ENCODE measurements at places on chromosomes 1 and 21.
A peak's percentile ranks its signal among the peaks of the same experiment; 100 is the strongest.

- DNase-seq: no peak
Measured at GRCh38 chr1:108109295-108109973, 90.7 kb downstream of the SLC25A24 start.

DNA sequence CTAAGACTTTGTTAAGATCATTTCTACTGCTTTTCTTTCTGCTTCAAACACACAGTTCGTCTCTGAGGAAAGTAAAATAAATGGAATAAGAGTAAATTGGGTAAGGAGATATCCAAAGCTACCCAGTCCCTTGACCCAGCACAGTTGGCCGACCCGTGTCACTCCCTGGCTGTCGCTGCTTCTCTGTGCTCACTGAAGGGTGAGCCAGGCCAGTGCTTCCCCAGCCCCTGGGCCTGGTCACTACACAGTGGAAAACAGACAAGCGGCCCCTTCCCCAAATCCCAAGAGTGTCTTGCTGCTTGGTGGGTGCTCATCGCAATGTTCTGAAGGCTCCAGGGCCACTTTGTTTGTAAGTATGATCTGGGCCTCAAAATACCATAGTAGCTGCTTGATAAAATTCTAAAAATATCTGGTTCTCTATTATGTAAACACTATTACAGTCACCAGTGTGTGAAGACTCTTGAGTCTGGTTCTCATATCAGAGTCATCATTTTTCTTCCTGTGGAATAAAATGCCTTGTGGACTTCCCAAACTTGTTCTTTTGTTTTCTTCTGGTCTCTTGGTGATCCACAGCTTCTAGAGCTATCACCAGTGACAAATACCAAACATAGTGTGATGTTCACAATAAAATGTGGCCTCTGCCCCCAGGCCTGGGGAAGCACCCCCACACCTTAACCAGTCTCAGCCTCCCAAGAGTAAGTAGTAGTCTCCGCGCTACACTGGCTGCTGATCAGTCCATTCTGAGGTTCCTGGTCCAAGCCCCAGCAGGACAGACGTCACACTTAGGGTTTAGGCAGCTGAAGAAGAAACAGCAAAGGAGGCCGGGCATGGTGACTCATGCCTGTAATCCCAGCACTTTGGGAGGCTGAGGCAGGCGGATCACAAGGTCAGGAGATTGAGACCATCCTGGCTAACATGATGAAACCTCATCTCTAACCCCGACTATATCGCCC, 106.2 kb downstream of the DHRS3 start:
- peak; percentile 21 for DNase-seq

- DNase-seq: no peak
Measured at GRCh38 chr1:160077486-160077885, 3.9 kb upstream of the KCNJ9 start.

GRCh38 chr1:47876587-47876963, 120.6 kb downstream of the TRABD2B start:
- DNase-seq: no peak

GRCh38 chr1:211761400-211761799, 69.2 kb downstream of the LPGAT1 start:
- DNase-seq: no peak

- peak; percentile 80 for DNase-seq
Measured at GRCh38 chr1:37509181-37509580, 5.4 kb downstream of the MEAF6 start.

GRCh38 chr1:45009956-45010854, 919 bp downstream of the HECTD3 start:
- peak; percentile 41 for DNase-seq

DNA sequence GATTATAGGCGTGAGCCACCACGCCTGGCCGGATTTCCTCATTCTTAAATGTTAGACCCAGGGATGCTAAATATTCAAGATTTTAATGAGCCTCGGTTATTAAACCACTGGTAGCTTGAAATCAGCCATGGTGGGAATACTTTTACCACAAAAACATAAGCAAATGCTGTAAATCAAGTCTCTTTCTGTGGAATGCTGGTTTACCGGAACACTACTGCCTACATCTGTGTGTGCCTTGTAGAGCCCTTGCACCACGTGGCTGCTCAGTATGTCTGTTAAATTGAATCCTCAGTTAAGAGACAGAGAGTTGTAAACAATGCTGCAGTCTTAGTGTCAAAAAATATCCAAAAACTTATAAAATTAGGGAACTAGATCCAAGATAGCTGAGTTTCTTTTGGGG, 26.8 kb upstream of the CNN3 start:
- DNase-seq: no peak

- peak; percentile 95 for DNase-seq
Measured at GRCh38 chr1:96362623-96363022, 359.0 kb upstream of the PTBP2 start.

DNA sequence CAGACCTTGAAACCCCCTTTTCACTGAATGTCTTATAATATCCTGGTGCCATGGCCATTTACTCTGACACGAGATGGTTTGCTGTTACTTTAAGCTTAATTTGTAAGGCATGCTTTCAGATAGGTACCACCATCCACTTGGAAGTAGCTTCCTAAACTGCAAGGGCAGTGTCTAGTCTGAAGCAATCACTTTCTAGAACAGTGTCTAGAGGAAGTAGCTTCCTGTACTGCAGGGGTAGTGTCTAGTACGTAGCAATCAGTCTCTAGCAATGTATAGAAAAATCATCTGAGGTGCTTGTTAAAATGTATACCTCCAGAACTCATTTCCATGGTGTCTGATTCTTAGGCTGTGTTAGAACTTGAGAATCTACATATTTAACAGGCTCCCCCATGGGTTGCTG, 42.5 kb downstream of the ZBTB40 start:
- DNase-seq: no peak

- no peak for DNase-seq
Measured at GRCh38 chr1:244234009-244234643, 183.0 kb downstream of the ZBTB18 start.

GRCh38 chr1:57124768-57125446, 159.1 kb upstream of the C8B start:
- peak; percentile 78 for DNase-seq

Measured in astrocyte of the hippocampus (primary cell).